ENCODE measurements at places on chromosomes 4 and X.
A peak's percentile ranks its signal among the peaks of the same experiment; 100 is the strongest.

- no peak for DNase-seq
Measured at GRCh38 chrX:87517571-87518141, at the start of gene KLHL4. Gene KLHL4 (plus strand): TSS chrX:87517802. CDS start chrX:87517894, 92 bp downstream.

GRCh38 chr4:176052744-176053143 is 12.9 kb upstream of the WDR17 start:
- no peak for DNase-seq

GRCh38 chrX:11543249-11543648 is 122.5 kb downstream of the ARHGAP6 start:
- no peak for DNase-seq

DNA sequence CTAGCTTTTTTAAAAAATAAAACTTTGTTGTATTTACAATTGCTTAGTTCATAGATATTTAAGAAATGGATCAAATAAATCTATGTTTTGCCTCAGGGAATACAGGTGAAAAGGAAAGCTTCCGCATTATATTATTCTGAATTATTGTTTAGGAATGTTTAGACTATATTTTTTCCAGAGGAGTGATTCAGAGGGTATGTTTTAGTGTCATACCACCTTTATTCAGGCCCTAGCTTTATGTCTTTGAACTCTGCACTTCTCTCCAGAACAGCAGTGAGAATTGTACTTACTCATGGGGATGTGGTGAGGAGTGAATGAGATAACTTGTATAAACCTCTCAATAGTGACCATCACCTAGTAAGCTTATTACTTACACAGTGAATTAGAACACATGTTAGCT is 14.0 kb downstream of the SLIT2 start:
- DNase-seq = no peak

GRCh38 chr4:152138451-152138850 is 377.6 kb upstream of the GATB start:
- DNase-seq = peak; percentile 75

- no peak for DNase-seq
Measured at GRCh38 chrX:139924696-139925095, 8.2 kb downstream of the ATP11C start.

GRCh38 chrX:31652650-31653049 is 580.8 kb upstream of the FTHL17 start:
- DNase-seq = no peak

- DNase-seq = no peak
Measured at GRCh38 chr4:115929373-115929772, 816.0 kb upstream of the NDST4 start.

DNA sequence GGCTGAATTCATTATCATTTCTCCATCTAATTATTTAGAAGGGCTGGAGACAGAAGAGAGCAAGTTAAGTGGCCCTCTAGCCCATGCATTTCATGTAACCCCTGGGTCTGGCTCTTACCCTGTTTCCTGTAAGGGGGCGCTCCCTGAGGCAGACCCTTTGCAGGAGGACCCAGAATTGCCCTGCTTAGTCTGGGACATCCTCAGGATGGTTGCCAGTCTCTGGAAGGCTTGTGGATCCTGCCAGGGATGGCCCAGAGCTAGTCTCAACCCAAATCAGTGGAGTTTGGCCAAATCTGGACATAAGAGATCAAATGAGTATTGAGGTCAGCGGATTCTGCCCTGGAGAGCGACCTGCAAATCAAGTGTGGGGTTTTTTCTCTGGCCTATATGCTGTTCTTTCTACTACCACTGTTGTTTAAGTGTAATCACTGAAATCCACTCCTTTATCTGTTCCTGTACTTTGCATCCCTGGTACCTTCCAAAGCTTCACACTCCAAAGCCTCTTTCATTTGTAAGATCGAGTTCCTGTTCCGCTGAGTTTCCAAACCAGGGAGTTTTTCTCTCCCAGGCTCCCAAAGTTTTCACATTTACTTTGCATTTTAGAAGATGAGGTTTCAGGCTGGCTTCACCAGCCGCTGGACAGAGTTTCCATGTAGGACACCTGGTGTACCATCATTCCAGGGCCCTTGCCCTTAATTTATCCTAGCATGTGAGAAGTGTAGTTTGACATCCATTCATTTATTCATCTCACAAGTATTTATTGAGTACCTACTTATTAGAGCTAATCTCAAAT is 6.3 kb downstream of the KLF3 start:
- no peak for DNase-seq

DNA sequence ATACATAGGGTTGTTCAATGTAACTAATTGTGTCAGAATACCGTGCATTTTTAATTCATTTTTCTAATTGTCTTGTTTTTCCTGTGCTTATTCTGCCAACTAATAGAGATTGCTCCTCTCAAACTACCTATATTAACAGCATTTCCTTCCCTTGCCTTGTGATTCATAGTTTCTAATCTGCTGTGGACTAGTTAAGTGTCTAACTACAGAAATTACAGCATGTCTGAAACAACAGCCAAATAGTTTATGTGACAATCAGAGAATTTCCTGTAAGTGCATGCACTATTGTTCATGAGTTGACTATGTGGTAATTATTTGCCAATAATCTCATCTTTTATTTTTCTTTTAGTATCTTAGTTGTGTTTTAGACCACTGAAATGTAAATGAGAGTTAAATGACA is 4.1 kb upstream of the SEC24B start:
- DNase-seq = no peak

DNA sequence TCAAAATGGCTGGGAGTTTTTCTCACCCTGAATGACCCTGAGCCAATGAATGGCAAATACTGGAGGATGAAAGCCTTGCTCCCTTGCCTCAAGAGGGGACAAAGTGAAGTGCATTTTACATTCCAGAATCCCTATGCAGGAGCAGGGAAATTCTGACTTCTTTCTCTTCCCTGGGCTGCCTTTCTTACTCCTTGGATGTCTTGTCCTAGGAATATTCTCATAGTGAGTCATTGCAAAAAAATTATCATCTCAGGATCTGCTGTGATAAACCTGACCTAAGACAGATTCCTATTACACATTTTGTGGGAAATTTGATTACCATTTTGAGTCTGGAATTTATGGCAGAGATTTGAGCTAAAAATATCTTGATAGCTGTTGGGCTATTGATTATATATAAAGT is 199.9 kb downstream of the TMA16 start:
- DNase-seq = no peak

GRCh38 chrX:68571610-68572311 is 72.9 kb downstream of the YIPF6 start:
- DNase-seq = no peak

- peak; percentile 23 for DNase-seq
Measured at GRCh38 chrX:155188786-155189185, 27.5 kb upstream of the VBP1 start.

- DNase-seq = peak; percentile 59
Measured at GRCh38 chr4:40629401-40630334, at the start of gene RBM47. Gene RBM47 (minus strand): TSS chr4:40629864. CDS start chr4:40438893, 190,971 bp downstream.

GRCh38 chrX:9885150-9885549 is 82.0 kb upstream of the CLDN34 start:
- DNase-seq = peak; percentile 59

DNA sequence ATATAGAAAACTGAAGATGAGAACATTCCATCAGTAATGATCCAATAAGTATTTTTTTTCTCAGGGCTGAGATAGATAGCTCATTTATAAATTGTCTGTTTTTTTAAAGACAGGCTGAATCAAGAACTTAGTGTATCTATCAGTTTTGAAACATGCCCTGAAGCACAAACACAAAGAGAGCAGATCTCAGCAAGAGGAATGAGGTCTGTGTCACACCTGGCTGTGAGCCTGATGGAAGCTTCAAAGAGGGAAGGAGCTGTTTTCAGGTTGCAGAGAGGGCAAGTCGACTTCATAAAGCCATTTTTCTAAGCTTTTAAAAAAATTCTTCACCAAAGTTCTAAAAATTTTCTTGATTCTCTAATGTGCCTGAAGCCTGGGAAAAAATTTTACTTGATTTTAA is 434.9 kb downstream of the PDGFC start:
- DNase-seq = no peak

DNA sequence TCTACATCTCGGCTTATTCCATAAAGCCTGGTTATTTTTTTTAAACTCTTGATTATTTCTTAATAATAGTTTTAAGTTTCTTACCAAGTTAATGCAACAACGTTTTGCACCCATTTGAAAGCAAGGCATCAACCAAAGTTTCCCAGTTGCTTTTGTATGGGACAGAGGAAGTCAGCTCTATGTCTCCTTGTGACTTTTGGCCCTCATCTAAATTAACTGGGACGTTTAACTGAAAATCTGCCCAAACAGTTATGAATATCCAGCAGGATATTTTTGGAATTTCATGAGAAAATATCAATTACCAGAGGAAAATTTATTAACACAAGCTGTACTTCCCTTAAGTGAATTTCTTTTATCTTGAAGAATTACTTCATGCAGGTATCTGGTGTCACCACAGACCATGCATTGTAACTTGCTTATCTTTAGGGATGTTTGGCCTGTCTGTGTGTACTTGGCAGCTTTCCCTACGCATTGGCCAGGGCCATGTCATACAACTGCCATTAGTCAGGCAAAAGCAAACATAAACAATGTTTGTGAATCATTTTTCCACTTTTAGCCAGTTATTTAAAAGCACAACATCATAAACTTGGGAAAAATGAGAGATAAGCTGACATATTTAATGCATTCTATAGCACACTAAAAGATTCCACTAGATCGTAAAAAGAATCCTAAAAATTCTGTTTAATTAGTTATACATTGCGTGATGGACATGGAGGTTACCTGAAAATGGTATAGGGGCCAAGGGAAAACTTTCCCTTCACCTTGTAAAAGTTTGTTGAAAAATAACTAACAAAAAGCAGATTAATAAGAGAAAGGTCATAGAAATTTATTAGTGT is 101.4 kb upstream of the PDE5A start:
- DNase-seq = no peak
